NCI-H2107 (cell line): ENCODE measurements at places on chromosomes 1 and 21.

- DNase-seq: peak; percentile 59
Observed at GRCh38 chr1:33094971-33095604, 14.1 kb downstream of the AZIN2 start.

GRCh38 chr1:208534599-208534897 is 290.4 kb upstream of the PLXNA2 start:
- DNase-seq: no peak

- DNase-seq: no peak
Observed at GRCh38 chr21:18468790-18469189, 65.2 kb upstream of the TMPRSS15 start.

GRCh38 chr1:201633811-201634210 is 94.9 kb downstream of the NAV1 start:
- DNase-seq: peak; percentile 60

DNA sequence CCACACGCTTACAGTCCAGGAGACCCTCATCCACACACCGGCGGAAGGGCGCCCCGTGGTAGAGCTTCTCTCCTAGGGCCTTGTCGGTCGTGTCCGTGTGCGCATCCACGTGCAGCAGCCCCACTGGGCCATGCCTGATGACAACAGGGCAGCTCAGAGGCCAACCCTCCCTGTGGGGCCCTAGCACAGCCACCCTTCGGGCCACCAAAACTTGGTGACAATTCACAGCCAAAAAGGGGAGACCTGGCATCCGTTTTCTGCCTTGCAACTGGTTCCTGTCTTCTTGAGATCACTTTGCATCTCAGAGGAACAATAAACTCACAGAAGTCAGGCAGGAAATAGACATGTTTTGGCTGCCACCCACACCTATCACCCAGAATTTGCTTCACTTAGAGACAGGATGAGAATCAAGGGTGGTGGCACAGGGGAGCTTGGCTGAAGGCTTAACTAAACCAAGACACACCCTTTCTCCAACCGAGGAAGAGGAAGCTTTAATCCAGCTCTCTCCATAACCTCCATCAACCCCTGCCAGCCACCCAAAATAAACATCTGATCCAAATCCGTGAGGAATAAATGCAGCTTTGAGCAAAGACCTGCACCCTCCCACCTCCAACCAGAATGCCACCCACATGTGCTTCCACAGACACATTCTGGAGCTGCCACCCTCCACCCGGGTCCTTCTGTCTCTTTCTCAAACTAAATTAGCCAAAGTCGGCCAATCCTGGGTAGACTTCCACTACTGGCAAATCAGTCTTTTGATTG is 5.7 kb downstream of the AGMAT start:
- no peak for DNase-seq

DNA sequence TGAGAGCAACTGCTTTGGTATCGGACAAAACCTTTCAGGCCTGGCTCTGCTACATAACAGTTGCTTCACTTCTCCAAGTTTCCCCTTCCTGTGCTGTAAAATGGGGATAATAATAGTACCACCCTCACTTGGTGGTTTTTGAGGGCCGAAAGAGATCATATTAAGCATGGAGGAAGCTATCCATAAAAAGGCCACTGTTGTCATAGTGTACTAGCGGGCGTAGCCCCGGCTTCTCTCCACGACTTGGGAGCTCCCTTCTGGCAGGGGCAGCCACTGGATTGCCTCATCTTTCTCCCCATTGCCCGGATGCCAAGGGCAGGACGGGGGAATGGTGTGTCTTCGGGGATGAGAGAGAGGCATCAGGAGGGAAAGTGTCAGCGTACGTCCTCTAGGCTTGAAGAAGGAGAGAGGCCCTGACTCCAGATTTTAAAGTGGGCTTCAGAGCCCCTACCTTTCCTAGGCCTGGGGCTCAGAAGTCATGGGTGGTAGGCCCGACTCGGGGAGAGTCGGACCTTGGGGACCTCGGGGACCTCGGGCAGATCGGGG is 548 bp upstream of the MFSD2A start:
- no peak for DNase-seq
